Epithelial cell of prostate (primary cell): ENCODE measurements at places on chromosomes 4 and X.

DNA sequence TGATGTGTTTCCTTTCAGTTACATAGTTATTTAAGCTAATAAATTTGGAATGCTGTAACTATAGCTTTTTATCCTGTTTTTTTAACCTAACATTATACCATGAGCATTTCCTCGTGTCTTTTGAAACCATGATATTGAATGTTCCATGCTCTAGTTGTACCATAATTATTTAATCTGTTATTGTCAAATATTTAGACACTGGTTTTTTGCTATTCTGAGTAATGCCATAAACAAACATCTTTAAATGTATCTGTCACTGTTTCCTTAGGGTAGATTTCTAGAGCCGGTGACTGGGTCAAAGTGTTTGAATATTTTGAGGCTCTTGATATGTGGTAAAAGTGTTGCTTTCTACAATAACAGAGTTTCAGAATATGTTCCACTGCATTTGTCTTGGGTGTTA is 5.4 kb downstream of the IGBP1 start:
- DNase-seq = no peak

DNA sequence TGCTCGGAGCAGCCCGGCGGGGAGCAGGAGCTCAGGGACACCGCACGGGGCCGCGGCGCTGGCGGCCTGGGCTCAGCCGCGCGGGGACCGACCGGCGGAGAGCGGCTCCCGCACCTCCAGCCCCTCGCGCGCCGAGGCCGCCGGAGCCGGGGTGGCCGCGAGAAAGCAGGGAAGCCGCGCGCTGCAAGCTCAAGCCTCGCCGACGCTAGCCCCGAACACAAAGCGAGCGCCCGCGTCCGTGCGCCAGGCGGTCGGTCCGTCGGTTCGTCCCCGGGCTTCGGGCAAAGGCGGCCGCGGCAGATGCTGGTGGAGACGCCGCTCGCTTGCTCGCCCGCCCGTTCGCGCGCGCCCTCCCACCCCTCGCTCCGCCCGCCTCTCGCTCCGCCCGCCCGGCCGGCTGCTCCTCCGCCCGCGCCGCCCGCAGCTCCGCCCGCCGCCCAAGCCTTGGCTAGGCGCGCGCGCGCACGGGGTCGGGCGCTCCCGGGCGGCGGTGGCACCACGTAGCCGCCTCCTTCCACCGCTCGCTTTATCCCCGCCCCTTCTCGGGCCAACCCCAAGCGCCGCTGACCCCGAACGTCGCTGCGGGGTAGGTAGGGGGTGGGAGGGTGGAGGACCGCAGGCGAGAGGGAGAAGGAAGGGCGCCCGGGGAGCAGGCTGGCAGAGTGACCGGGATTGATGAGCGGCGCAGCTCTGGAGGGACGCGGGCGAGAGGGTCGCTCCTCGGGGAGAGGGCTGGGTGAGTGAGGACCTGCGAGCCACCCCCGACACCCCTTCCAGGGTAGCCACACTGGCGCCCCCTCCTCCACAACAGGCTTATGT is at the start of gene TSPAN5:
Gene TSPAN5 (minus strand): TSS at position 325 of the 819 bp plus-strand sequence.
- DNase-seq = no peak

DNA sequence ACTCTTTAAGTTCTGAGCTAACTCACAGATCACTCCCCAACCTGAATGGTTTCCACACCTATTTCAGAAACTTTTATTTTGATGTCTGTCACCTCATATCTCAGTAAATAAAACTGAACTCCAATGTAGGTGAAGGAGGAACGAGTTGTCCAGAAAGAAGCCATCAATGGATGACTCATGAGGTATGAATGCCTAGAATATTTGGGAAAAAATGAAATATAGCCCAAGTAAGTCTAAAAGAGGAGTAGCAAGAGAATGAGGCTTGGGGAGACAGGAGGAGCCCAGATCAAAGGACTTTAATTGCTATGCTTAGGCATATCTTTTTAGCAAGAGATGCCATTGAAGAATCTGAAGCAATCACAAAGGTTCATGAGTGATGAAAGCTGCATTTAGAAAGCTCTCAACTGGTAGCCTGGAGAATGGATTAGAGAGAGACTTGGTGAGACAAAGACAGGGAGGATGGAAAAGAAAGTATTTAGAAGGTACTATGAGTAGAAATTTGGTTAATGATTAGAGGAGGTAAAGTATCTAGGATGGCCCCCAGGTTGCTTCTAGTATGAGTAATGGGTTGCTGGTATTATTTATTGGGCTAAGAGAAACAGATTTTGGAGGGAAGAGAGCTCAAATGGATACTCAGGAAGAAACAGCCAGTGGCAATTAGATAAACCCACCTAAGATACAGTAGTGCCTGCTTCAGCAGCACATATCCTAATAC is 39.4 kb downstream of the NOCT start:
- no peak for DNase-seq

GRCh38 chr4:112813790-112814189 is 176.8 kb downstream of the LARP7 start:
- no peak for DNase-seq

DNA sequence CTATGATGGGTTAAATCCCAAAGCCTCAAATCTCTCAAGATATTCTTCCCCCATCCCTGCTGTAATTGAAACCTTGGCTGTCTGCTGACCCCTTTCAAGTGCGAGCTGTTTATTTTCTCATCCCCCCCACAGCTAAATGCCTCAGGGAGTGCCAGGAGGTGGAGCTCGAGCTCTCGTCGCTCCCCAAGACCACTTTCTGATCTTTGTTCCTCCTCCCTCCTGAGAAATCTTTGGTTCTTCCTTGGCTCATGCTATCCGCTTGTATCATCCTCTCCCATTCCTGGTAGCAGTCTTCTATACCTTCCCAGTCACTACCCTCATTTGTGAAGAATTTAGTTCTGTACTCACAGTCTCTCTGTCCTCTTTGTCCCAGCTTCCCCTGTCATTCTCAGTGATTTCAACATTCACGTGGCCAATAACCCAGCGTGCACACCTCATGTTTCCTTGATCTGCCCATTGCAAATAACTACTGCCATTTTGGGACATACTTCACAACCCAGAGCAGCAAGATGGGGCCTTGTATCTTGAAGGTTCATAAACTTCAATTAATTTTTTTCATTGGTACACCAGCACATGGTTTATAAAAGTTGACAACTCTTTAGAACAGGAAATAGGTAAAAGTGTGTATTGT is 9.2 kb upstream of the SLC25A43 start:
- no peak for DNase-seq

DNA sequence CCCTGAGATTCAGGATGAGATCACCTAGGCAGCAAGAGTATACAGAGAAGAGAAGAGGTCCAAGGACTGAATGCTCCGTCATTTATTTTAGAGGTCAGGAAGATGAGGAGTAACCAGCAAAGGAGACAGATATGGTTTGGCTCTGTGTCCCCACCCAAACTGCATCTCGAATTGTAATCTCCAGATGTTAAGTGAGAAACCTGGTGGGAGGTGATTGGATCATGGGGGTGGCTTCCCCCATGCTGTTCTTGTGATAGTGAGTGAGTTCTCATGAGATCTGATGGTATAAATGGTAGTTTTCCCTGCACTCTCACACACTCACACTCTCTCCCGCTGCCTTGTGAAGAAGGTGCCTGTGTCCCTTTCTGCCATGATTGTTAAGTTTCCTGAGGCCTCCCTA is 60.8 kb downstream of the MID1IP1 start:
- DNase-seq = no peak

GRCh38 chrX:45851434-45851991 is 650.8 kb upstream of the DIPK2B start:
- peak; percentile 39 for DNase-seq

DNA sequence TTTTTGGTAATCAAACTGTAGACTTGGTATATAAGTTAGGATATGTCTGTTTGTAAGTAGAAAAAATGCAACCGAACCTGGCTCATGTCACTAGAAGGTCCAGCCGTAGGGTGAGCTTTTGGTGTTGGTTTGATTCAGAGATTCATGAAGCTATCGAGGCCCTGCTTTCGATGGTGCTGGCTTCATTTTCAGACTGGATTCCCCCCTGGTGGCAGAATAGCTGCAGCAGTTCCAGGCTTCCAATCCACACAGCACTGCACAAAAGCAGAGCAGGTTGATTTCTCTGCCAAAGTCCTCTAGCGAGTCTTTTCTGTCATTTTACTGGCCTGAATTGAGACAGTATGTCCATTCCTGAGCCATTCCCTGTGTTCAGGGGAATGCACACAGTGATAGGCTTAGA is 33.1 kb downstream of the PDK3 start:
- DNase-seq = no peak

DNA sequence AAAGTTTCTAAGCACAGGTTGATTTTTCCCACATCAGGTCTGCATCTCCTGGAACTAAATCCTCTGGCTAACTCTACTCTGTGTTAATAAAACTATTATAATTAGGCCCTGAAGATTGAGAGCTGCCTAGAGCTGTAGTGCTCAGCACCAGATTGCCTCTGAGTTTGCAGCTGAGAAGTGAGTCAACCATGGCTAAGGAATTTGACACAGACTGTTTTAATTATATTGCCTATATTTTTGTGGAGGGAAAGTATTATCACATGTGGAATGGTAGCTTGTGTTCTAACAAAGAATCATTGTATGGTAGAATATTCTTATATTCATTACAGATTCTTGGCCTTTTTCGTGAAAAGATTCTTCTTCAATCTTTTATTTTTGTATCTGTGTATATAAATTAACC is 1907.6 kb upstream of the TENM3 start:
- no peak for DNase-seq

GRCh38 chr4:102825261-102826091 is 1.9 kb downstream of the UBE2D3 start:
- DNase-seq = no peak

GRCh38 chr4:172683021-172683420 is 485.6 kb upstream of the GALNT7 start:
- DNase-seq = no peak

GRCh38 chr4:20256381-20256881 is 4.7 kb downstream of the SLIT2 start:
- DNase-seq = no peak

DNA sequence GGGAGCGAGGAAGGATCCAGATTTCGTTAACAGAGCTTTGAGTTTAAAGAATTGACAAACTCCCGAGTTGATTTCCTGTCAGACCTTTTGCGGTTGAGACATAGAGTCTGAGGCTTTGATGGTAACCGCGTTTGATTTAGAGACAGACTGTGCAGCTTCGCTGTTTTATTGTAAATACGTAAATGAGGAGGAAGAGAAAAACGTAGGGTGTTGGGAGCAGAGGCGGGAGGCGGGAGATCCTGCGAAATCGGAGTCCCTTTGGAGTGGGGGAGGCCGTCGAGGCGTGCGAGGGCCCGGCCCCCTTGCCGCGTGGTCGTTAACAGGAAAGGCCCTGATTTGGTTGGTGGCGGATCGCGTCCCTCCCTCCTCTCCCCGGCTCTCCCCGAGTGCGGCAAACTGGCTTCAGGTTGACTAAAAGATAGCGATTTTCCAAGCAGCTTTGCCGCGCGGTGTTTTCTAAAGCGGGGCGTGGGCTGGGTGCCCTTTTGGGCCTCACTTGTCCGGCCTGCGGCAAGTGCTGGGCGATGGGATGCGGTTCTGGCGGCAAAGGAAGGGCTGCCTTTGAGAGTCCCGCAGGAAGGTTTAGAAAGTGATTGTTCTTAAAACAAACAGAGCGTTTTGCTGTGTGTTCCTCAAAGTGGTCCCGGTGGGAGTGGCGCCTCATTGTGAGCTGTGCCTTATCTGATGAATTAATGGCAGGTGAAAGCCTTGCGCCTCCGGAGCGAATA is 857 bp downstream of the SCML1 start:
- DNase-seq = no peak

- no peak for DNase-seq
Measured at GRCh38 chrX:128781506-128781905, 729.3 kb upstream of the ACTRT1 start.

- no peak for DNase-seq
Measured at GRCh38 chr4:181261279-181261678, 981.9 kb upstream of the TENM3 start.

DNA sequence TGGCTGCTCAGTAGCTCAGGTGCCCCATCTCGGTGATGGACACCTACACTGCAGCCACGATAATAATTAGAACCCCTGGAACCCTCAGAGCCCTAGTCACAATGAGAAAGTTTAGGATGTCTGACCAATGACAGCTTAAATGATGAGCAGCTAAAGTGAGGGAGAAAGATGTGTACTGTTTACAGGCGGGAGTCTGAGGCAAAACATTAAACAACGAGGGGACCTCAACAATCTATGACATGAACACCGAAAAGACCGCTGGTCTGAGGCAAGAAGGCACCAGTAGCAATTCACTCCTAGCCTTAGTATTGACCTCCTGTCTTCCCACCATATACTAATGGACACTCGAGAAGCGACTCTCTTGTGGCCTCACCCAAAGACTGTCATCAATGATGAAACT is 369.5 kb upstream of the SMIM31 start:
- DNase-seq = no peak

- no peak for DNase-seq
Measured at GRCh38 chr4:129153700-129154099, 57.7 kb downstream of the C4orf33 start.

- peak; percentile 16 for DNase-seq
Measured at GRCh38 chr4:20612313-20612712, 87.9 kb upstream of the PACRGL start.

DNA sequence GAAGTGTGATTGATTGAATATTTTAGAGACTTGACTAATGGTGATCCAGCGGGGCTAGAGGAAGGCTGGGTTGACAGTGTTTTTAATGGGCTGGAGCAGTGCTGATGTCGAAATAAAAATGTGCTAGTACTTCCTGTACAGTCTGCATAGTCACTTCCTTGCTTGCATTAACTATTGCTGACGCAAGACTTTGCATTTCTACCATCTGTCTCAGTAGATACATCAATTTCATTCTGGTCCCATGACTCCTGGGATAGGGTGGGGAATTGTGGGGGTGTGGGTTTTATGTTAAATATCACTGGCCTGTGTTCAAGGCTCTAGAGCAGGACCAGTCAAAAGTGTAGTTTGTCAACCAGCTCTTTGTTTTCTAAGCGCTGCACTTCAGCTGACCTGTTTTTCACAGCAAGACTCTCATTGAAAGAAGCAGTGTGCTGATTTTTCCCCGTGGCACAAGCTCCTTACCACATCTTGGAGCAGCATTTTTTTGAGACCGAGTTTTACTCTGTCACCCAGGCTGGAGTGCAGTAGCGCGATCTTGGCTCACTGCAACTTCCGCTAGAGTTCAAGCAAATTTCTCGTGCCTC is 35.2 kb upstream of the PHEX start:
- no peak for DNase-seq

GRCh38 chrX:856566-857290 is 226.1 kb downstream of the SHOX start:
- no peak for DNase-seq

GRCh38 chr4:138398322-138398721 is 156.2 kb upstream of the SLC7A11 start:
- DNase-seq = no peak

GRCh38 chr4:138158746-138159297 is 83.3 kb downstream of the SLC7A11 start:
- DNase-seq = peak; percentile 14
